Effector CD4-positive, alpha-beta T cell (primary cell): ENCODE measurements at places on chromosomes 2 and 18.

- no peak for DNase-seq
Observed at GRCh38 chr2:28320371-28320770, 72.3 kb upstream of the FOSL2 start.

- DNase-seq = no peak
Observed at GRCh38 chr2:74188018-74188601, 9.4 kb upstream of the MOB1A start.

- DNase-seq = no peak
Observed at GRCh38 chr18:39935598-39935997, 2019.4 kb upstream of the PIK3C3 start.

DNA sequence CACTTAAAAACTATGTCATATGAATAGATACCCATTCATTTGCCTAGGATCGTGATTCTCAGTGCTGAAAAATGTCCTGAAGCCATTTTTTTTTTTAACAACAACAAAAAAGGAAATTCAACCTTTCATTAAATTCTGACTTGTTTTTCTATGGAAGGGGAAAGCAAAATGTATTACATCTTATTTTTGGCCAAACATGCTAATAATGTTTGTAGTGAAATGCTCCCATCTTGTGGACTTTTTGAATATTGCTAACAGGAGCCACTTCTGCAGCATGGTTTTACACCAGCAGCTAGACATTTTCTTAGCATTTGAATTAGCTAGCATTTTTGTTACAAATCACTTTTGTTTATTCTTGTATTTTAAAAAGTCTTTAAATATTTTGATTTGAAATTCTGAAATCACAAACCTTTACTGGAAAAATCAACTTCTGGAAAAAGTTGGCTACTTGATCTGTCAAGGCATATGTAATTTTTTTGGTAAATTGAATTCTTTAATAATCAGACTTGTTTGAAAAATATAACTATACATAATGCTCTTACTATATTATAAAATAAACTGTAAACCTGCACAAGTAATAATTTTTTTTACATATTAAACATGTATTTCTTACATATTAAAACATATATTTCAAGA, 75.8 kb downstream of the KIDINS220 start:
- no peak for DNase-seq

GRCh38 chr2:88396209-88396608, 56.3 kb downstream of the FOXI3 start:
- DNase-seq = no peak

- peak; percentile 67 for DNase-seq
Observed at GRCh38 chr2:54522624-54523281, 66.6 kb downstream of the SPTBN1 start.

GRCh38 chr2:217079165-217079564, 219.3 kb upstream of the TNP1 start:
- no peak for DNase-seq

DNA sequence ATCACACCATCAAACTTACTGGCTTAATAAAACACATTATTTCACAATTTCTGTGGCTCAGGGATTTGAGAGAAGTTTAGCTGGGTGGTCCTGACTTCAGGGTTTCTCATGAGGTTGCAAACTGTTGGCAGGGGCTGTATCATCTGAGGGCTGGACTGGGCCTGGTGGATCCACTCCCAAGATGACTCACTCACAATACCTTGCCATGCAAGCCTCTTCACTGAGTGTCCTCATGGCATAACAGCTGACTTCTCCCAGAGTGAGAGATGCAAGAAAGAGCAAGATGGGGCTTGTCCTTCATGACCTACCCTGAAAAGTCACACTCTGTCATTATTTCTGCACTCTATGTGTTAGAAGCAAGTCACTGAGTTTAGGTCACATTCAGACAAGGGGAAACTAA, 73.8 kb downstream of the AQP4 start:
- DNase-seq = no peak

- DNase-seq = no peak
Observed at GRCh38 chr2:207399301-207399700, 130.5 kb upstream of the CREB1 start.

DNA sequence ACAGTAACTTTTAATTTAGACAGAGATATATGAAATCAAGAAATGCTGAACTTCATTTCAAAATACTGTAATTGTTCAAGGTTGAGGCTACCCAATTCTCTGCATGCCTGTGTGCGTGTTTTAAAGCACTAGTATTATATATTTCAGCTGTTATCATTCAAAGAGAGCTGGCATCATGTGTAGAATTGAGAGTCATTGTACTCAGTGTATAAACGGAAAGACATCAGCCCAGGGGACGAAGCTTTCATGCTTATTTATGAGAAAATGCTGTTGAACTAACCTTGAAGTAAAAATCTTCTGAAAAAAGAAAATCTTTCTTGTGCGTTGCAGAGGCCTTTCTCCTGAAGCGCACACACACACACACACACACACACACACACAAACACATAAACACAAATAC, 48.4 kb downstream of the MYCN start:
- DNase-seq = no peak

DNA sequence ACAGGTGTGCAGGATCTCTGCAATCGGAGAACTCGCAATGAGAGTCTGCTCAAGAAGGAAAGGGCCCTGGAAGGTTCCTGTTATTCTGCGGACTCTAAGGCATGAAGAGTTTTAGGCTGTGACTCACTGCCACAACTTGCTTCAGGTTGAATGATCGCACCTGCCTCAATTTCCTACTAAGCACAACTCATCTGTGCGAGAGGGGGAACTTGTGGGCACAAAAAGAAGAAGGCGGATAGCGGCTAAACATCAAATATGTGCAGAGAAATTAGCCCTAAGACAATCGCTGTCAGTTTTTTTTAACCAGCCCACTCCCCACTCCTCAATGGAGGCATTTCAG, 14.0 kb upstream of the CREG2 start:
- DNase-seq = no peak

DNA sequence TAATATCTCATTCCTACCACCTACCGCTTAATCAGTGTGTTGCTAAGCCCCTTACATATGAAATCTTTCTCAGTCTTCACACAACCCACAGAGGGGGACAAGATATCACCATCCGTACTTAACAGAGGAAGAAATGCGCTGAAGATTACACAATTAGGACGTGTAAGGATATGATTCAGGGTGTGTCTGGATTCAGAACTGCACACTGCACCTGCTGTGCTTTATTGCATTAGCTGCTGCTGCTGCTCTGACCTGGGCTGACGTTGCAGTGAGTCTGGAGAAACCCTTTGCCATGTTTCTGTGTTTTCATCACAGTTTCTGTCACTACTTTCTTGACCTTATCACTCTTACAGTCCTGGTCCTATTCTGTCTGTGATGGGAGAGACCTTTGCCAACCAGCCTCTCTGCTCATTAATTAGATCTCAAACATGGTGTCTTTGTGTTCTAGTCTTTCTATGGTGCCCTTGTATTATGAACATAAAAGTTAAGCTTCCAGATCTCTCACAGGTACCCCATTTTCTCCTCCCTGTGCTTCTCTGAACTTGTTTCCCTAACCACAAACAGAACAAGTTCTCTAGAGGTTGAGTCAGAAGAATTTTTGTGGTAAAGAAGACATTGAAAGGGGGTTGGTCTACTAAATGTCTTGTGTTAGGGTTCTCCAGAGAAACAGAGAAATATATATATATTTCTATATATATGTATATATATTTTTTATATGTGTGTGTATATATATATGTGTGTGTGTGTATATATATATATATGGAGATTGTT, 92.9 kb upstream of the CYP1B1 start:
- no peak for DNase-seq

DNA sequence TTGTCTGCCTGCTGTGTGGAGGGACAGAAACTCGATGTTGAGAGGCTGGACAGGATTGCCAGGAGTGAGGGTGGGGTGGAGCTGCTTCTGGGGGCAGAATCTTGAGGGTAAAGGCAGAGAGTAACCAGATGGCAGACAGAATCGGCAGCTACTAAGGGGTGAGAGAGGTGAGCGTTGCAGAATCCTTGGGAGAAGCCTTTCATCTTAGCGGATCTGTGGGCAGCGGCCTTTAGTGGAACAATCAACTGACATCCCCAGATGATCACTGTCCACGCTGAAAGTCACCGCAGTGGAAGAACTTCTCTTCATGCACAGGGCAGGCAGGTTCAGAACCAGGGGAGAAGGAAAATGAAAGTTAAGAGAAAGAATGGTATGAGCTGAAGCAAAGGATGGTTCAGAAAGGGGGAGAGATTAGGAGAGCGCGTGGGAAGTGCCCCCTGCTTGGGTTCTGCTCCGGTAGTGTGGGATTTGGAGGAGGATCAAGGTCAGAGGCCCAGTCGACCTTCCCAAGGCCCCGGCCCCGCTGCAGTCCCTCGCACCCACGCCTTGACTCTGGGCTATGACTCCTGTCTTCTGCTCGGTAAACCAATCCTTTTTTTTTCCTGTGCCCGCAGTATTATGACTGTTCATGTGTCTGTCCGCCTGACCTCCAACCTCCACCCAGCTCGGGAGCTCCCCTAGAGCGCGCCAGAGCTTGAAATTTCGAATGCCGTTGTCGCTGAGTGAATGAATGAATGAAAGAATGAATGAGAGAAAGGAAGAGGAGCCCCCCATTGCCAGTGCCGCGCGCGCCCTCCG, 584 bp downstream of the BOLA3 start:
- no peak for DNase-seq

- no peak for DNase-seq
Observed at GRCh38 chr18:24402209-24402785, 4.7 kb upstream of the OSBPL1A start.

GRCh38 chr2:221400411-221400810, 171.7 kb downstream of the EPHA4 start:
- no peak for DNase-seq

GRCh38 chr2:196245378-196246140, 74.2 kb upstream of the STK17B start:
- no peak for DNase-seq

- no peak for DNase-seq
Observed at GRCh38 chr18:25503567-25504081, 151.7 kb upstream of the ZNF521 start.

DNA sequence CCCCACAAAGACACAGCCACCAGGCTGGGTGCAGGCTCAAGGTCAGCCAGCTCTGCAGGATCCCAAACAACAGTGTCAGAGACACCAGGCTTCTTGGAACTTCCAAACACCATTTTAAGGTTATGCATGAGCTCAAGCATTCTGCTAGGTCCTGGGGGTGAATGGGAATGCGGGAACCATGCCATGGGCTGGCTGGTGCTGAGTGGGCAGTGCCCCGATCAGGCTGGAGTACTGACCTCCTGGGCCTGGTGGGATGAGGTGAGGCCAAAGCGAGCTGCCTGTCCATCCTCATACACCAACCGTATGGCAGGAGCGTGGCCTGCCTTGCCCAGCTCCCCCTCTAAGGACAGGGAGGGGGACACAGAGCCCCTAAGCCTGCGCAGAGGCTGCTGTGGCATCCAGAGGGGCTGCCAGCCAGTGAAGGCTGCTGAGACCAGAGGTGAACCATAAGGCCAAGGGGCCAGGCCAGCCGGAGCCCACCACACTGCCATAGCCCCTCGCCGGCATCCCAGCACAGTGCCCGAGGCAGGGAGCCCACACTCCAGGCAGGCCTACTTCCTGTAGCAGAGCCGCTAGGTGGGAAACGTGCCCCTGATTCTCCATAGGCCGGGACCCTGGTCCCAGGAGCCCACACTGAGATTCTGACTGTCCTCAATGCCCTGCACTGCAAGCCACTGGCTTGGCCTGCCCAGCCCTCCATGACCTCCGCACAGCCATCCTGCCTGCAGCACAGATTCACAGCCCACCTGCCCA, 135.0 kb downstream of the HDAC4 start:
- DNase-seq = no peak

DNA sequence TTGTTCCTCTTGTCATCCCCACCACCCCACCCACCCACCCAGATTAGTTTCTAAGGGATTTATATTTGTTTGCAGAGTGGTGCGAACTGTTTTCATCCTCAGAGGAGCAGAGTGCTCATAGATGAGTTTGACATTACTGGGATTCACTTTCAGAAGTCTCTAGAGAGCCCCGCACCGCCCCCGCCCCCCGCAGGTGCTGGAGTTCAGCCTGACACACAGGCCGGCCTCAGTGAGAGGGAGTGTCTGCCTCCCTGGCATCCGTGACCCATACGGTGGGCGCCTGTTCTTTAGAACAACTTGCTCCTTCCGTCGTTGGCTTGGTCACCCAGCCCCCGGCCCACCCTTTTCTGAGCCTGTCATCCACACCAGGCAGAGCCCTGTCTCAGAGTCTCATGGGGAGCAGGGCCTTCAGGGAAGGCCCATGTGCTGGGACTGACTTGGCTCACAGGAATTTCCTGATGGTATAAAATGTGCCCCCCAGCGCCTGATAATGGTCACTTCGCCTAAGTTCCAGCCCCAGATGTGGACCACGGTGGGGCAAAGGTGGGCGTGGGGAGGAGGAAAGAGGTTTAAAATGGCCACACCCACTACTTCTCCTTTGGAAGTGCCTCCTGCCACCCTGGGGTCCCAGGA, 44.3 kb downstream of the HPCAL1 start:
- no peak for DNase-seq

DNA sequence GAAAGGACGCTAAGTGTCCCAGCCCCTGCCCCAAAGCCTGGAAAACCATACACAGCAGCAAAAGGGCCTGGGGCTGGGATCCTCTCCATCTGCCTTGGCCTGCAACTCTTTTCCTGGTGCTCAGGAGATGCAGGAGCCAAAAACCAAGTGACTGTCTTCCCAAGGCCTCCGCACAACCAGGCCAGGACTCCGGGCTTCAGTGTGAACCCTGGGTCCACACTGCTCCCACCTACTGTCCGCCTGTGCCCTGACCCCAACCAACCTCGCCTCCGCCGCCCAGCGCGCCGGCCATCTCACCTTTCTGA, 1.1 kb downstream of the FEV start:
- no peak for DNase-seq

DNA sequence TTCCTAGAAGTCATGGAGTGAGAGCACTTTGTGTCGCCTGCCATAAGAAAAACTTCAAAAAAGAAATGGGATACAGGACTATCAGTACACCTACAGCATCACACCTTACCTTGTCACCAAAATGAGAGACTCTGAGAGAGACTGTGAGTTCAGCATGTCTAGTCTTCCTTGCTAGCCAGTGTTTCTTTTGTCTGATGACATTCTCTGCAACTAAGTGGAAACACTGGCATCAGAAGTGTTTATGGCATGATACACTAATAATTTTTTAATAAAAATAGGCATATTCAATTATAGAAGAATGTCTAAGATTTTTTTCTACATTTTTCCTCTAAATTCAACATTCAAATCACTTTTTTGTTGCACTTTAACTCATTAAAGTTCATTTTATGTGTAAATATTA, 9.0 kb downstream of the RBM43 start:
- DNase-seq = no peak

DNA sequence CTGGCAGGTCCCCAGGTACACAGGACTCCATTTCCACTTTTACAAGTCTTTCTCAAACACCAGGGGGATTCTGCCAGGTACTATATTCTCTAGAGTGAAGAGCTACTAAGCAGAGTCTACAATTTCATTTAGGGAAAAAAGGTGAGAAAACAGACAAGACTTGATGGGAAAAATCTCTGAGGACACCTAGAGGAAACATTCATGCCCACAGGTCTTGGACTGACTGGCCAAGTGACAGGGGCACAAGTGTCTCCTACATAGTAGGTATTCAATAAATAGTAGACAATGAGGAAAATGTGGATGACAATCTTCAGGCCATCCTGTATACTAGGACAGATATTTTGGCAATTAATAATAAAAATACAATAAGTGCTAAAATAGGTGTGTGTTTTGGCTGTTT, 228.6 kb downstream of the CLIP4 start:
- DNase-seq = no peak
